ENCODE measurements at places on chromosomes 11 and 22.

DNA sequence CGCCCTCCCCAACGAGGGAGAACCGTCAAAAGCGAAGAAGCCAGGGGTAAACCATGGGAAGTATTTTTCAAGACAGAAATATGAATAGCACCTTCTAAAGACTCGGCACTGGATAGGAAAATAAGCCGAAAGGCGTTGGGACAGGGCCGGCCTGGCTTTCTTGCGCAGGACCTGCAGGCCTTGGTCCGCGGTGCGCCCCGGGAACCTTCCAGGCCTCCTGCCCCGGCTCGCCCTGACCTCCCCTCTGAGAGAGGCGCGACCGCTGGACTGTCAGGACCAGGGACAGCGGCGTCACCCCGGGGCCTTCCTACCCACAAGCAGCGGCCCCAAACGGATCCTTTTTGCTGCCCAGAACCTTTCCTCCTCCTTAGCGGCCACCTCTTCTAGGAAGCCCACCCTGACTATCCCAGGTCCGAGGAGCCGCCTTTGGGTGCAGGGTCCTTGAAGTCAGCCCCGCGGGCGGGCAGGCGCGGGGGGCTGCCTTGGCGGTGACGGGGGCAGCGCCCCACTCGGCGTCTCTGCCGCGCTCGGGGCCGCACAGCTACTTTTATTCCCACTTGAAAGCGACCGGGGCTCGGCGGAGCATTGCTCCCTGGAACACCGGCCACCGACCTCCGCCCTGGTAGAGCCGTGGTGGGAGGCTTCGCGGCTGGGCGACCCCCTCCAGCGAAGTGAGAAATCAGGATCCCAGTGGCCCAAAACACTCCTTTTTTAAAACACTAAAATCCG lies 650 bp upstream of the MAPK11 start:
- DNase-seq: peak; percentile 74

GRCh38 chr11:13262096-13262495 lies 15.5 kb upstream of the BMAL1 start:
- no peak for DNase-seq

- DNase-seq: peak; percentile 10
Measured at GRCh38 chr22:27099946-27100722, 442.7 kb downstream of the MIAT start.

DNA sequence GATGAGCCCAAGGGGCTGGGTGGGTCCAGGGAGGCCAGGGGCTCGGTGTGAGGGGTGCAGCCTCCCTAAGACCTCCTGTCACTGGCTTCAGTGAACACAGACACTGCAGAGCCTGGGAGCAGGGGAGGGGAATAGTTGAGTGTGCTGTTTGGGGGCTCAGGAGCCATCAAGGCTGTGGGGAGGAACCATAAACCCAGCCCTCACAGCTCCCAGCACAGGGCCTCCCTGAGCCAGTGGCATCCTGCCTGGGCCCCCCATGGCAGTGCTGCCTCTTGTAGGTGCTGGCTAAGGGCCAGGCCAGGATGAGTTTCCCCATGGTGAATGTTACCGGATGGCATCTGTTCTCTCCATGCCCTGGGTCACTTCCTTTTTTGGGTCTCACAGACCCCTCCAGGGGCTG lies 25.5 kb downstream of the KCNJ5 start:
- no peak for DNase-seq

- peak; percentile 84 for DNase-seq
Measured at GRCh38 chr11:69298267-69299022, 4.5 kb downstream of the MYEOV start.

DNA sequence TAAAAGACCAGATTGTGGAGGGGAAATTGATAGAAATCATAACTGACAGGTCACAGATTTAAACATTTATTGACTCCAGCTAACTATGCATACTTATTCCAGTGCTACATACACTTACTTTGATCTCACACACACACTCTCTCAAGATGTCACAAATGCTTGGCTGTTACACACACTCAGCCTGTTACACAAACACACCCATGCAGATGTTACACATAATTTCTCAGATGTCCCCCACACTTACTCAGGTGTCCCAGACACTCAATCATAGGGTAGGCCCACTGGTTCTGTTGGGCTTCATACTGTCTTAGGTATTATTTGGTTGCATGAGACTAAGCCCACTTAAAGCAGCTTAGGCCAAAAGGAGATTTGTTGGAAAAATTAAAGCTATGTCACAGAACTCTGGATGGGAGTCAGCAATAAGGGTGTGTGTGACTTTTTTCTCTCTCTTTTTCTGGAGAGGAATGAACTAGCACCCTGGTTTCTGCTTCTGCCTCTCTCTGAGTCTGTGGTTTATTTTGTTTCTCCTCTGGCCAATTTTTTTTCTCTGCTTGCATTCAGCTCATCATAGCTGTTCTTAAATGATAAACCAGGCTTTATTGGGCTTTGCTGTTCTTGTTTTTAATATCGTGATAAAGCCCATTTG lies 179.4 kb downstream of the INSC start:
- no peak for DNase-seq

GRCh38 chr11:110730773-110731172 lies 18.5 kb upstream of the ARHGAP20 start:
- no peak for DNase-seq

DNA sequence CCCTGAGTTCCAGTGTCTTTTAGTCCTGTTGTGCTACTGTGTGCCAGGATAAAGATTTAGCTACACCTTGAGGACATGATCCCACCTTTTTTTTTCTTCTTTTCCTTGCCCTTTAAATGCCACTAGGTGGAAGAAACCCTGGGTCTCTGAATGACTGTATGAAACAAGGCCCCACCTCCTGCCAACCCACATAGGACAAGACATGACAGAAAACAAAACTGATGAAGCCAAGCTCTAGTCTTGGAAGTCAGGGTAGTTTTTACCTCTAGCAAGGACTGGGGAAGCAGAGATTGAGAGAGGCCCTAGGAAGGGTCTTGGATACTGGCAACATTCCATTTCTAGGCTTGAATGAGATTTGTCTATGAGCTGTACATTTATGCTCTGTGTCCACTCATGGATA lies 410.7 kb downstream of the MIAT start:
- DNase-seq: no peak

GRCh38 chr11:96014217-96014616 lies 90.3 kb upstream of the MTMR2 start:
- DNase-seq: no peak

- DNase-seq: no peak
Measured at GRCh38 chr11:110380836-110381622, 48.7 kb upstream of the FDX1 start.

- DNase-seq: no peak
Measured at GRCh38 chr11:43830928-43831440, 49.6 kb upstream of the ALKBH3 start.

GRCh38 chr11:128210148-128210940 lies 377.0 kb downstream of the ETS1 start:
- DNase-seq: peak; percentile 20

DNA sequence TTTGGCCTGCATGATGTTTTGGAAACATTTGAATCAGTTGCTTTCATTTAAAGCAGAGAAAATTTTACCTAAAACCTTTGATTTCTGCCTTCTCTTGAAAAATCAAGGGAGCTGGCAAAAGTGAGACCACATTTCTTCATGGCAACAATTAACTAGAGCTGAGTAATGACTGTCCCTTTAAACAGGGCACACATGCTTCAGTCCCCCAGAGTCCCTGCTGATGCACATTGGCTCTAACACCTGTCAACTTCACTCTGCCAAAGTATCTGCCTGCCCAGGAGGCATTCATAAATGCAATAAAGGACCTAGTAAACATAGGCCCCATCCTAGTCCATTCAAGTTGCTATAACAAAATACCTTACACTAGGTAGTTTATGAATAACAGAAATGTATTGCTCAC lies 87.1 kb upstream of the LDLRAD3 start:
- DNase-seq: no peak

GRCh38 chr11:73812234-73812633 lies 24.6 kb downstream of the MRPL48 start:
- DNase-seq: no peak

GRCh38 chr11:9861860-9862725 lies 198.2 kb downstream of the SWAP70 start:
- DNase-seq: peak; percentile 13

- DNase-seq: peak; percentile 6
Measured at GRCh38 chr22:48575618-48576332, 1251.9 kb downstream of the BRD1 start.

GRCh38 chr11:132981131-132981956 lies 551.0 kb downstream of the OPCML start:
- no peak for DNase-seq

DNA sequence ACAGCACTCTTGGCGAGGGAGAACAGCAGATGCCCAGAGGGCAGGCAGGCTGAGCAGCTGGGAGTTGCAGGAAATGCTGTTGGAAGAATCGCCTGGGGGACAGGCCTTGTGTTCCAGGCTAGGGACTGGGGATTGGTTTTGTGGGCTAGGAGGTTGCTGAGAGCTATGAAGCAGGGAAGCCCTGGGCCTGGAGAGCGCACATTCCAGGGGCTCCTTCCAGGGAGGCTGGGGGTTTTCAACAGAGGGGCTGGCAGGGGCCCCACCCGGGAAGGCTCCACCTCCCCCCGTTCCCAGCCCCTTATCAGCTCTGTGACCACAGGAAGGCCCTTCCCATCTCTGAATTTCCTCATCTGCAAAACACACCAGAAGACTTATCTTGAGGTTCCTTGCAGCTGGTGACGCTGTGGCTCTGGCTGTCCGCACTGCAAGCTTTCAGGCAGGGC lies 21.7 kb downstream of the WNT11 start:
- DNase-seq: no peak

GRCh38 chr11:1336836-1337646 lies 27.6 kb upstream of the TOLLIP start:
- no peak for DNase-seq

DNA sequence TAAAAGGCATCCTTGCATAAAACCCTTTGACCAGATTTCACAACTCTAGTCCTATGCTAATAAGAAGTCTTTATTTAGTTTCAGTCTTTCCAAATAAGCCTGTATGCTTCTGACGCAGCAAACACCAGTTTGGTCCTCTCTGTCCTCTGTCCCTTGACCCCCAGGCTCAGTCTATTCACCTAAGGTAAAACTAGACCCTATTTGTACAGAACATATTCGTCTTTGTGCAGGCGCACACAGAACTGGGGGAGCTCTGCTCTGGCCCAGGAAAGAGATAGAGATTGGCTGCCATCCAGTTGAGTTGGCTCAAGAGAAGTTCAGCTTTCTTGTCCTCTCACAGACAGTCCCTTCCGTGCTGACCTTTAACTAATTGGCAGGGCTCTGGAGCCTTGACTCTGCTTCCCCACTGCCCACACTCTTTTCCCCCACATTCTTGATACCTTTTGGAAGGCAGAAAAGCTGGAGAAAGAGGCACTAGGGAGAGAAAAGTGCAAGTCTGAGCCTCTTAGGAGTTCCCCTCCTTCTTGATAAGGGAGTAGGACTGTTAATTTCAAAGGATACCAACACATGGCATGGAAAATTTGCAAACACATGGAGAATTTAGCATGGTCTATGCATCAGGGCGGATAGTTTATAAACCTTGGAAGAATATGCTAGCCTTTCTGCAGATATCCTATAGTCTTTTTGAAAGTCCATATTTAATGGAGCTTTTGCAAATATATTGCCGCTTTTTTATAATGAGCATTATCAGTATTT lies 21.2 kb upstream of the PSMA1 start:
- peak; percentile 61 for DNase-seq

DNA sequence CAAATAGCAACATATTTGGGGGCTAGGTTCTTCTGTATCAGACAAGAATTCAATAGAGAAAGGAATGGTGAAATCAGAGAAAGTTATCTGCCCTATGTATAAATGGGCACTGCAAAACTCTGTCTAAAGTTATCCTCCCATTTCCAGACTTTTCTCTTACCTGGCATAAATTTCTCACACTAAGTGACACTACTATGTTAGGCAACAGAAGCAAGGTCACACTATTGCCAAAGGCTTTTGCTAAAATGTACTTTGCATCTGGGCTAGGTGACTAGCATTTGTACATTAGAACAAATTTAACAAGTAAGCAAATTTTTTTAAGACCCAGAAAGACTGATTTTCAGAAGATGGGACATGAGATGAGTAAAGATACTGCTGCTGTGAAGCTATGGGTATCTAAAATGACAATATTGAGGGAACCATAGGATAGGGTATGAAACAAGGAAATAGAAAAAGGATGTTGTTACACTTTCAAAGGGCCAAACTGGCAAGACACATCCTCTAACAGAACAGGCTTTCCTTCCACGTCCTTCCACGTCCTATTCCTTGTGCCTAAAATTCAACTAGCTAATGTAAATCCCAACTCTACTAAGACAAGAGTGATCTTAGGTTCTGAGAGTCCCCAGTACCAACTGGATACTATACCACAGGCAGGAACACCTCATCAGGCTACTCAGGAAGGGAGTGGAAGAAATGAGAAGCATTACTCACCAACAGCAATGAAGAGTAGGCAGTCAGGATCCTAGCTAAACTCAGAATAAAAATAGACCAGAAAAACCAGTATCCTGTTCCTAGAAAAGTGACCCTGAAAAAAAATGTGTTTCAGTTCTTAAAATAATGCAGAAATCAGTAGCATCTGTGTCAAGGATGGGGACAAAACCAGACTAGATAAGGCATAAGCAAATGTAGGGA lies 22.6 kb downstream of the GDPD4 start:
- DNase-seq: no peak

GRCh38 chr11:35927682-35928081 lies 16.2 kb upstream of the LDLRAD3 start:
- DNase-seq: no peak

DNA sequence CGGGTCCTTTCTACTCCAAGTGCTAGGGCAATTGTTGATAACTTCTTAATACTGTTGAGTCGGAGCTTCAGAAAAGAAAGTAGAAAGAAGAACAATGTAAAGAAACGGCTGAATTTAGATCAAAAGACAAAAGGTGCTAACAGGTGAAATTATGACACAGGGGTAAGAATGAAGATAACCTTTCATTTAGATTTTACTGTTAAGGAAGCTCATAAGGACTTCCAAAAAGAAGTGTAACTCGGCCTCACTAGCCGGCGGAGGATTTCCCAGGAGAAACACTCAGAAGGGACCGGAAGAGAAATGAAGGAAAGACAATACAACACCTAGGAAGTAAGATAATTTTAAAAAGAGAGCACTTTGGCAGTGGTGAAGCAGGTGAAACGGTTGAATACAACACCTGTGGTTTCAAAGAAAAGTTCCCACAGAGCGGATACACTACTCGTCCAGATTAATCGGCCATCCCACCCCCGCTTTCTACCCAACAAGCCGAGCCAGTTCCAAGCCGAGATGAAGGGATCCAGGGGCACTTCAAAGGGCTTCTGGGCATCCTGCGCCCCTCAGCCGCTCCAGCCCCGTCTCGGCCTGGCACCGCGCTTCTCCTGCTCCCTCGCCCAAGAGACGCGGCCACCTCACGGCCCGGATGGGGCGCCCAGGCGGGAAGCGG lies 737 bp downstream of the PPP2R1B start:
- DNase-seq: no peak

DNA sequence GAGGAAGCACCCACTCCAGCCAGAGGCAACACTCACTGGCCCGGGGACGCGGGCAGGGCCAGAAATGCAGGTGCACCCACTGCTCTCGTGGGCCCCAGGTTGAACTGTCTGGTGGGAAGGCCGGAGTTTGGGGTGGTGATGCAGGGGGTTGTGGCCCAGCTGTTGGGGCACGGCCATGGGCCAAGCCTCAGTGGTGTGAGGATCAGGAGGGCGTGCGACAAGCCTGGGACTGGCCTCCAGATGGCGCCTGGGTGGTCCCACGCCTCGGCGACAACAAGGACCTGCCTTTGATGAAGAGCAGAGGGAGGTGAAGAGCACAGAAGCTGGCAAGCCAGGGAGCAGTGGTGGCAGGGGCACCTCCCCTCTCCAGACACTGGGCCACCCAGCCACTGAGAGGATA lies 240.8 kb downstream of the BRD1 start:
- DNase-seq: no peak
